CD4-positive, alpha-beta T cell treated with Interleukin-6 at 100 ng/mL for 8 hours (primary cell): ENCODE measurements at places on chromosomes 2 and 18.

- DNase-seq, result no peak
Measured at GRCh38 chr2:191881982-191882816, 35.3 kb upstream of the CAVIN2 start.

DNA sequence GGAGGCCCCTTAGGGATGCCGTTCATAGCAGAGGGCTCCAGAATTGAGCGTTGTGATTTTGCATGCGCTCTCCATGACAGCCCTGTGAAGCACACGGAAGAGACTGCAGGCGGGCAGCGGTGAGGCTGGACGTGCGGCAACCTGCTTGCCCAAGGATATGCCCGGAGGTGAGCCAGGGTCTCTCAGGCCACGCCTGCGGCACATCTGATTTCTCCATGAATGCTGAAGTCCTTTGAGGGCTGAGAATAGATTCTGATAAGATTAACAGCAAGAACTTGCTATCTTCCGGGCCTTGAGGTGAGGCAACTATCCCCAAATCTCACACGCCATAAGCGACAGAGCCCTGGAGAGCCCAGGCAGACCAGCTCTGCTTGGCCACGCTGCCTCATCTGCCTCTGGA is 55.6 kb upstream of the LAMA1 start:
- DNase-seq, result no peak

- no peak for DNase-seq
Measured at GRCh38 chr2:38148501-38148900, 72.5 kb upstream of the CYP1B1 start.

GRCh38 chr18:12293831-12294230 is 14.2 kb upstream of the TUBB6 start:
- no peak for DNase-seq

GRCh38 chr18:8050616-8051329 is 483.7 kb downstream of the PTPRM start:
- no peak for DNase-seq

- no peak for DNase-seq
Measured at GRCh38 chr2:218883491-218884490, 3.1 kb downstream of the WNT10A start.

GRCh38 chr2:134796373-134796772 is 42.0 kb upstream of the ACMSD start:
- no peak for DNase-seq

GRCh38 chr2:197293252-197294007 is 17.1 kb downstream of the ANKRD44 start:
- DNase-seq, result peak; percentile 32

DNA sequence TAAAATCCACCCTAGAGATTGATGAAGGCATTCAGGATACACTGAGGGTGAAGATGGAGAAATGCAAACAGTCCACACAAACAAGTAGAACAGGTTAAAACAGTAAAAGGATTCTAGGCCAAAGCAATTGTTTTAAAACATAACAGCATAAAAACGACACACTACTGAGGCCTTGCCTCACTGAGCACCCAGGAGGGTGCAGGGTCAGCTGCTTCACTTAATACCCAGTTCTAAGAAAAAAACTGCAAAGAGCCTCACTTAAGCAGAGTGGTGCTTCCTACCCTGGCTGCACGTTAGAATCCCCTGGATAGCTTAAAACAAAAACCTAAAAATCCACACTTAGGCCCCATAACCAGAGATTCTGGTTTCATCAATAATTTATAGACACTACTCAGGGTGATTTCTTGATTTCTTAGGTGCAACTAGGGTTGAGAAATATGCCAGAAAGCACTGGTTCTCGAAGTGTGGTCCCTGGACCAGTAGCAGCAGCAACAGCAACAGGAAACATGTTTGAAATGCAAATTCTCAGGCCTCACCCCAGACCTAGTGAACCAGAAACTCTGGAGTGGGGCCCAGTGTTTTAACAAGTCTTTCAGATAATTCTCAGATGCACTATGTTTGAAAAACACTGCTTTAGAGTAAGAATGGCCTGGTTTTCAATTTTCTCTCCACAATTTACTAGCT is 279.1 kb downstream of the ZEB2 start:
- DNase-seq, result no peak

DNA sequence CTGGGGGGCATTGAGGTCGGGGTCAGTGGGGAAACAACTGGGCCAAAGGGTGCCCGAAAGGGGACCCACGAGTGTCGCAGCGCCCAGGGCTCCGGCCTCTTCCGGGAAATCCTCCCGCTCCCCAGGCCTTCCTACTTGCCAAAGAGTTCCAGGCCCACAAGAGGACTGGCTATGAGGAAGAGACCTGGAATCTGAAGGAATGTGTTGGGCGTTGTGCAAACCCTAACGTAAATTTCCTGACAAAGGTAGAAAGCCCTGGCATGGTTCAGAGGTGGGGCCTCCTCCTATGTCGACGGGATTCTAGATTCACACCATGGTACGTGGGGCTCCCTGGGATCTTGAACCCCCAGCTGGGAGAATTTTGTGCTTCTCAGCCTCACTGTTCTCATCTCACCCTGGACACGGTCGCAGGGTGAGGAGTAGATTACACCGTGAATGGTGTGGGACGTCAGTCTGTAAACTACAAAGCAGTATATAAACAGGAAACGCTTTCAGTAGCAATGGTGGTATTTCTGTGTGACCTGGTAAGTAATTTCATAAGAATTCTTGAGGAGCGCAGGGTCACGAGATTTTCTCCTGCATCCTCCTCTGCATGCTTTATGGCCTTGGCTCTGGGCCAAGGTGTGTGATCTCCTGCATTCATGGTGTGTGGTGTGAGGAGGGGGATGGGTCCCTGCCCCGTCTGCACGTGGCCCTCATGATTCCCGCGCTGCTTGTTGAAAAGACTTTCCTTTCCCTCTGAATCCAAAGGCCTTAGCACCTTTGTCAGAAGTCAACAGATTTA is 868 bp downstream of the HSBP1L1 start:
- no peak for DNase-seq
